ENCODE measurements at places on chromosomes 13 and 19.
A peak's percentile ranks its signal among the peaks of the same experiment; 100 is the strongest.

DNA sequence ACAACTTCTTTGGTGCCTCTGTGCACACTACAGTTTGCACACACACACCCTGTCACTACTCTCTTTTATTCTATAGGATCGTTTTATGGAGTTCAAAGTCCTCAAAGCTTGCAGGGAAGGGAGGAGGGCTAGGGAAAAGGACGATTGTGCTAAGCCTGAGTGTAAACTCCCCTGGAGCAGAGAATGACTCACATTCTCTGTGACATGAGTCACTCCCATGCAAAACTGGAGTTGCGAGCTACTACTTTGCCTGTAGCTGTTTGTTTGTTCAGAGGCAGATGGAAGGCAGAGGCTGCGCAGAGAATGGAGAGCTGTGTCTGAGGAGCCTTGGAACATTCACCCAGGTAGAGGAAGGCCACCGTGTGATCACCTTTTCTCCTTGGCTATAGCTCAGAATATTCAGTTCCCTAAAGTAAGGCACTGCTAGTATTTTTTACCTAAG lies 80.5 kb upstream of the MBNL2 start:
- peak; percentile 38 for DNase-seq

DNA sequence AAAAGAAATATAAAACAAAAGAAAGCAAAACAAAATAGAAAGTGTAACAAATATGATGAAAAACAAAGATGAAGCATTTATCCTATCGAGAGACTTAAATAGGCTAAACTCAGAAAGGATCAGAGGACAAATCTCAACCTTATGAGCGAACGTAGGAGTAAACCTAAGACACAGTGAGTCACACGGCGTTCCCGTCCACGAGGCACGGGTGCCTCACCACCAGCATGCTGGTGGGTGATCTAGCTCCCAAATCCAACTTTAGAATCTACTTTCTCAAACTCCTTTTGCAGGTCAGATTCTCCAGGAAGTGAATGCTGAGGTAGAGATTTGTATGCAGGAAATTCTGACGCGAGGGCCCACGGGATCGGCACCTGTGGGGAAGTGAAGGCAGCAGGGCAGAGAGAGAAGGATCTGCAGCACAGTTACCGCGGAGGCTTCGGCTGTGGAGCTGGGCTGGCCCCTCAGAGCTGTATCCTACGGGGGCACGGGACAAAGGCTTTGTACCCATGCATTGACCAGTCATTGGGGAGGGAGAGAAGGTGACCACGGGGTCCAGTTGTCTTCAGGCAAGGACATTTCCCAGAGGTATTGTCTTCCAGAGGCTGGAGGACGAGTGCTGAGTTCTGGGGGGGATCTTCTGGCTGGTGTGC lies 7.5 kb upstream of the MIER2 start:
- no peak for DNase-seq

DNA sequence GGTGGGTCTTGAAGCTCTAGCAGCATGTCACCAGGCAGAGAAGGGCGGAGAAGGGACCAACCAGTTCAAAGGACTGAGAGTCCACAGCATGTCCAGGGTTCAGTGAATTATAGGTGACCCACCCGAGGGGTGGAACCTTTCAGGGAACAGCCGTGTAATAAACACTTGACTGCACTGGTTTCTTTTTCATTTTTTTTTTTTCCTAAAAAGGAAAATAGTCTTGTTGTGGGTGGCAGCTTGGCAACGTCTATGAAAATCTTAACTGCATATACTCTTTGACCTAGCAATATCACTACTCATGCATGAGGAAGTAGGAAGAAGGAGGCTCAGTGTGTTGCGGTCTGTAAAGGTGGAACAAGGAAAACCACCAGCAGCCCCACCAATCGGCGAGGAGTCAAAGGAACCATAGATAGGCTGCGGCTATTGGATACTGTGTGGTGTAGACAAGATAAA lies 13.0 kb upstream of the MYH14 start:
- no peak for DNase-seq

DNA sequence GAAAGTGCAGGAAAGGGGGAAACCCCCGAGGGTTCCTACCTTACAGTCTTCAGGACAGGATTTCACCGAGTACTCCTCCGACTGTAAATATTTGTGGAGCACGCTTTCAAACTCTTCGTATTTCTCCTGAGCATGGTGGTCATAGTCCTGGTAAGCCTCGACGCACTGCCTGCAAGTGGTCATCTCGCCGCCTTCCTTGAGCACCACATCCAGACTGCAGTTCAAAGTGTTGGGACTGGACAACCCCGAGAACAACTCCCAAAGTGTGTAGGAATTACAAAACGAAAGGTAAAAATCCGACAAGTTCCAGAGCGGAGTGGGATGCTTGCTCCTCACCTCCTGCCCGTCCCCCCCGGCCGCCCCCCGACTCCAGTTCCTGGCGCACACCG lies 349.7 kb downstream of the LIG4 start:
- no peak for DNase-seq

- no peak for DNase-seq
These were observed 106.5 kb downstream of the UQCRFS1 start for GRCh38 chr19:29106346-29106885.

DNA sequence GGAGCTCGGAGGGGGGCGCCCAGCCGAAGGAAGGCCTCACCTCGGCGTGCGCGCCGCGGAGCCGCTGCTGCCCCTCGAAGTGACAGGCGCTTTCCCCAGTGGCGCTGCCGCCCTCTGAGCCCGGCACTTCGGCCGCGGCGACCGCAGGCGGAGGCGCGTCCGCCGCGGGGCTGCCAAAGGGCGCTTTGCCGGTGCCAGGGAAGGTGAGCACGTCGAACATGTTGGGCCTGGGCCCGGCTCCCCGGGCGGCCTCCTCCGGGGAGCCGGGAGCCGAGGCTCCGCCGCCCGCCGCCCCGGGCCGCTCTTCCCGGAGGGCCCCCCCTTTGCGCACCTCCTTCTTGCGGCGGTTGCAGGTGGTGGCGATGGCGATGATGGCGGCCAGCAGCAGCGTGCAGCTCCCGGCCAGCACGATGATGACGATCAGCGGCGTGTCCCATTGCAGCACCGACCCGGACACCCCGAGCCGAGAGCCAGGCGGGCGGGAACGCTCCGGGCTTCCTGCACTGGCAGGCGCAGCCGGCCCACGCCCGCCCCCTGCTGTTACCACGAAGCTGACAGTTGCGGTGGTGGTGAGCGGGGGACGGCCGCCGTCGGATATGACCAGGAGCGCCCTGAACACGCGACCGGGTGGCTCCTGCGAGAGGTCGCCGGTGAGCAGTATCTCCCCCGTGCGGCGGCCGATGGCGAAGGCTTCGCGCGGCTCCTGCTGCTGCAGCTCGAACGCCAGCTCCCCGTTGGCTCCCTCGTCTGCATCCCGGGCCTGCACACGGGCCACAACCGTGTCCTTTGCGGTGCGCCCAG lies 2.5 kb downstream of the PCDH8 start:
- no peak for DNase-seq

GRCh38 chr13:51733374-51734298 lies 70.3 kb downstream of the DHRS12 start:
- no peak for DNase-seq

- DNase-seq, result no peak
These were observed 19.6 kb downstream of the LNX2 start for GRCh38 chr13:27600711-27601110.

- DNase-seq, result peak; percentile 95
These were observed 26.8 kb upstream of the UBE2L5 start for GRCh38 chr13:30395192-30396158.

GRCh38 chr13:62388515-62388914 lies 972.9 kb upstream of the PCDH20 start:
- no peak for DNase-seq

DNA sequence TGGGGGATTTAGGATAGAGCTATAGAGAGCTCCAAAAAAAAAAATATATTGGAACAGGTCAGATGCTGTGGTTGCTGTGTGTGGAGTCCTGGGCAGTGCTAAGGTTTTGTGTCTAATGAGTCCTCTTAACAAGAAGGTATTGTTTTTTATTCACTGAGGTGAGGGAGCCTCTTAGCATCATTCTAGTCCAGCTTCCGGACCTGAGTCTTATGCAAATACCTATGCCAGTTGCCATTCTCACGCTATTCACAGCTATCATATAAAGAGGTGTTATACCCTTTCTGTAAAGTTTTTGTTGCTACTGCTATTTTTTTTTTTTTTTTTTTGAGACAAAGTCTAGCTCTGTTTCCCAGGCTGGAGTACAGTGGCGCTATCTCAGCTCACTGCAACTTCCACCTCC lies 1.4 kb downstream of the NLRP2 start:
- no peak for DNase-seq

DNA sequence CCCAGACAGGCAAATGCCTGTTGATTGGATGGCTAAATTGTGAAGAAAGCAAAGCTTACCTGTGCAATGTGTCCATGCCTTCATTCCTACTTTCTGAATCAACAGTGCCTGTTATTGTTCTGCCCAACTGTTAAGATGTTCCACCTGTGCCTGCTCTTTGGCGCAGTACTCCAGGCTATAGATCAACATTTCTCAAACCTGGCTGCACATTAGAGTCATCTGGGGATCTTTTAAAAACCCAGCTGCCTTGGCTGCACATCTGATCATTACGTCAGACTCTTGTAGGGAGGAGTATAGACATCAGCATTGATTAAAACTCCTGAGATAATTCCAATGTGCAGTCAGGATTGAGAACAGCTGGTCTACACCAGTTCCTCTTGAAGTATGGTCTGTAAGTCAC lies 16.2 kb upstream of the CPB2 start:
- DNase-seq, result no peak

GRCh38 chr13:40786568-40786996 lies 2.8 kb upstream of the SLC25A15 start:
- DNase-seq, result no peak

- no peak for DNase-seq
These were observed 76.0 kb upstream of the LSM14A start for GRCh38 chr19:34096020-34096915.

DNA sequence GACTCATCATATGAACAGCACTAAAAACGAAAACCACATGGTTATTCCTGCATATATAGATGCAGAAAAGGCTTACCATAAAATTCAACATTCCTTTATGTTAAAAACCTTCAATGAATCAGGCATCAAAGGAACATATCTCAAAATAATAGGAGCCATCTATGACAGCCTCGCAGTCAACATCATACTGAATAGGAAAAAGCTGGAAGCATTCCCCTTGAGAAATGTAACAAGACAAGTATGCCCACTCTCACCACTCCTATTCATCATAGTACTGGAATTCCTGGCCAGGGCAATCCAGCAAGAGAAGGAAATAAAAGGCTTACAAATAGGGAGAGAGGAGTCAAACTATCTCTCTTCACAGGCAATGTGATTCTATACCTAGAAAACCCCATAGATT lies 179.6 kb upstream of the HTR2A start:
- no peak for DNase-seq

- DNase-seq, result no peak
These were observed 3.7 kb downstream of the GTF3A start for GRCh38 chr13:27428160-27428559.

- no peak for DNase-seq
These were observed 18.4 kb upstream of the CBY2 start for GRCh38 chr13:45683701-45684100.

- DNase-seq, result peak; percentile 7
These were observed 166.6 kb downstream of the RAP2A start for GRCh38 chr13:97600458-97601075.

DNA sequence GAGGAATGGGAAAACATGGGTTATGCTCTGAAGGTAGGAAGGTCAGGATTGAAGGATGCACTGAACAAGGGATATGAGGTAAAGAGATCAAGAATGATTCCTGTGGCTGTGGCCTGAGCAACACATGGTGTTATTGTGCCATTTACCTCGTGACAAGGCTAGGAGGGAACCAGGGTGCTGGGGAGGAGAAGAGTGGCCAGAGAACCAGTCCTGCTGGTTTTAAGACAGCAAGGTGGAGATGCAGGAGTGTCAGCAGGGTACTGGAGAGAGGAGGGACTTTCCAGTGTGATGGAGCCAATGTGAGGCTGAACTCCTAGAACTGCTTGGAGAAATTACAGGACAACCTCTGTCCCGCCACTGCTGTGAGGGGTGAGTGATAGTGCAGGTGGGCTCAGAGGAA lies 282.4 kb downstream of the MYO16 start:
- no peak for DNase-seq

GRCh38 chr13:26377038-26377437 lies 123.1 kb downstream of the CDK8 start:
- DNase-seq, result no peak

DNA sequence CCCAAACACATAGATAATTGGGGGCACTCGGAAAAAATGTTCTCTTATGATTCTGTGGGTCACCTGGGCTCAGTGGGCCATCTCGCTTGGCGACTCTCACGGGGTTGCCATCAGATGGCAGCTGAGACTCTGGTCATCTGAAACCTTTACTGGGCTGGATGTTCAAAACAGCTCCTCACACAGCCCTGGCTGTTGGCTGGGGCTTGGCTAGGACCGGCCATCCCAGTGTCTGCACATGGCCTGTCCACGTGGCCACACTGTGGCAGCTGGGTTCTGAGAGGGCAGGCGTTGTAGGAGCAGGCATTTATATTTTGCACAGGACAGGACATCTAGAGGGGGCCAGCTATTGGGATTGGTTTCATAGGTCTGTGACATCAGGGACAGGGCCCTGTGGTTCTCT lies 15.5 kb downstream of the MED25 start:
- no peak for DNase-seq

DNA sequence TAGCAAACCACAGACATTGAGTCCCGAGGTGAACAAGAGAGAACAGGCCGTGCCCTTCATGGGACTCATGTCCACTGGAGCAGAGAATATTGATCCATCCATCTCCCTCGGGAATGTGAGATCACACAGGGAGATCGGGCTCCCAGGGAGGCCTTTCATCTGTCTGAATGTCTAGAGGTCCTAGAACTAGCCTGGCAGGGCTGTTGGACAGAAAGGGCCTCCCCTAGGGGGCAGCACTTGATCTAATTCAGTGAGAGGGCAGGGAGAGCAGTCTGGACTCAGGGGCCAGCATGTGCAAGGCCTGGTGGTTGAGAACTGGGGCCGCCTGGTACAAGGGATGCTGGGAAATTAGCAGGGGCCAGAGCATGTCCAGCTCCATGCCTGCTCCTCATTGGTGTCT lies 4.3 kb downstream of the RUVBL2 start:
- no peak for DNase-seq

DNA sequence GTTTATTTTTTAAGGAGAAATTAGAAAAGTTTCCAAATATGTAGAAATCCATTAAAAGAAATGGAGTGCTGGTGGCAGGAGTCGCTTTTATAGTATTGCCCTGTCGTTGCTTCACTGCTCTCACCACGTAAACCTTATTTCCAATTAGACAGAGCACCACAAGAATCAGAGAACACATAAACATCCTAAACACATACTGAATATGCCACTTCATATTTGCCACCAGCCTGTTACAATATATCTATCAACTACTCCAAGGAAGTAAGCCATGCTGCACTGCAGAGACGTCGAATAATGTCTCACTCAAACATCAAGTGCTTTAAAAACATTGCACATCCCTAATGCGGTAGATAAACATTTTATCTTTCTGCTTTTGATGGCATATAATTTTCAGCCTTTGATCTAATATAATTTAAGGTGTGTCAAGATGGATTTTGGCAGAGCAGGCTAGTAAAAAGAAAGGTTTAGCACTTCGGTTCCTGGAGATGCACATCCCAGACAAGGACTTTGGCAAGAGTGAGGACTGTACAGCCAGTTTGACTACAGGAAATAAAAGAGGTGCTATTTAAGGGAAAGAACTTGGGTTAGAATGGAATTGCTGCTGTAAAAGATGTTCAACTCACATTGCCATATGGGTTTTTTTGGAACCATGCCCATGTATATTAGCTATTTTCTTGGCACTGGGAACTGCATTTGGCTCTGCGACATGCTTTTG lies 932.3 kb downstream of the EFNB2 start:
- DNase-seq, result no peak
